ENCODE measurements at places on chromosomes 11 and 22.

- no peak for DNase-seq
Observed at GRCh38 chr11:120928627-120929026, 95.3 kb upstream of the TBCEL start.

- DNase-seq: no peak
Observed at GRCh38 chr11:128819198-128819597, 47.9 kb downstream of the KCNJ1 start.

- no peak for DNase-seq
Observed at GRCh38 chr11:12668166-12668565, 6.1 kb upstream of the TEAD1 start.

GRCh38 chr22:21766691-21767462 is 31.3 kb upstream of the YPEL1 start:
- no peak for DNase-seq

DNA sequence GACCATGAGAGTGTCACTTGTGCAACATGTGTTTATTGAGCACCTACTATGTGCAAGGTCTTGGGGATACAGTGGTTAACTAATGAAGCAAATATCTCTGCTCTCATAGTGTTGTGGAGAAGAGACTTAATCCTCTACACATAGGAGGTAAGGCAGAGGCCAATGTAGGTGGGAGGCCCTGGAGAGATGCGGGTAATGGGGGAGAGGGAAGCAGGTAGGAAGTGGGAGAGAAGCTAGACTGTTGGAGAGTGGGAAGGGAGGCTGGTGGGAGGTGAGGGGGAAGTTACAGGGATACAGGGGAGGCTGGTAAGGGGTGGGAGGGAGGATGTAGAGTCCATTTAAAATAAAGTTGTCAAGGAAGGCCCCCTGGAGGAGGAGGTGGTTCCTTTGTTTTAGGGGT is 240.0 kb downstream of the MIAT start:
- DNase-seq: no peak

- no peak for DNase-seq
Observed at GRCh38 chr11:67442504-67443404, 522 bp downstream of the CORO1B start.

GRCh38 chr11:14376920-14377319 is 17.9 kb upstream of the RRAS2 start:
- DNase-seq: no peak

GRCh38 chr11:134200688-134201087 is 23.1 kb downstream of the NCAPD3 start:
- DNase-seq: no peak

- DNase-seq: no peak
Observed at GRCh38 chr11:10275714-10276113, 18.3 kb downstream of the SBF2 start.

DNA sequence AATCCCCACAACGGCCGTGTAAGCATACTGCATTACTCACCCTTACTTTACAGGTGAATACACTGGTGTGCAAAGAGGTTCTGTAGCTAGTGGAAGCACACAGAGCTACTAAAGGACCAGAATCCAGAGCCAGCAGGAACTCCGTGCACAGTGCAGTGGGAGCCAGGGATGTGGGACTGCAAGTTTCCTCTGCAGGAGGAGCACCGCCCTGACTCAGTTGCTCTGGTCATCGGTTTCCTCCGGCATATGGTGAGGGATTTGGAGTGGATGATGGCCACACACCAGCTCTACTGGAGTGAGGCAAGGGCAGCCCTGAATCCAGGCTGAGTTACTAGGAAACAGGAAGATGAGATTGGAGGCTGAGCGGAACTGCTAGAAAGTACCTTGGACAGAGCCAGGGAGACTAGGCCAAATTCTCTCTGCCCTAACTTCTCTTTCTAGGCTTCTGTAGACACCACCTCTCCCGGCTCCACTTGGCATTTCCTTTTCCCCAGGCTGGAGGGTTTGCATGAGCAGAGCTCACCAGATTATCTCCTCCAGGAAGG is 18.2 kb upstream of the C22orf42 start:
- no peak for DNase-seq

GRCh38 chr22:30861131-30861530 is 107.4 kb downstream of the MORC2 start:
- no peak for DNase-seq

- DNase-seq: no peak
Observed at GRCh38 chr22:47379037-47379436, 616.6 kb downstream of the TBC1D22A start.

DNA sequence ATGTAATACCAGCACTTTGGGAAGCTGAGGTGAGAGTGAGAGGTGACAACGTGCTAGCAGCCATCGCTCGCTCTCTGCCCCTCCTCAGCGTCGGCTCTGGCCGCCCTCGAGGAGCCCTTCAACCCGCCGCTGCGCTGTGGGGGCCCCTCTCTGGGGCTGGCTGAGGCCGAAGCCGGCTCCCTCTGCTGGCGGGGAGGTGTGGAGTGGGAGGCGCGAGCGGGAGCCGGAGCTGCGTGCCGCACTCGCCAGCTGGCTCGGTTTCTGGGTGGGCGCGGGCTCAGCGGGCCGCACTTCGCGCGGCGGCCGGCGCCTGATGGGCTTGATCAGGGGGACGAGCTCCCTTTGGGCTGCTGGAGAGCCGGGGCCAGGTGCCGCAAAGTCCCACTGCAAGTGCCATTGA is 98.9 kb upstream of the UBASH3B start:
- no peak for DNase-seq

DNA sequence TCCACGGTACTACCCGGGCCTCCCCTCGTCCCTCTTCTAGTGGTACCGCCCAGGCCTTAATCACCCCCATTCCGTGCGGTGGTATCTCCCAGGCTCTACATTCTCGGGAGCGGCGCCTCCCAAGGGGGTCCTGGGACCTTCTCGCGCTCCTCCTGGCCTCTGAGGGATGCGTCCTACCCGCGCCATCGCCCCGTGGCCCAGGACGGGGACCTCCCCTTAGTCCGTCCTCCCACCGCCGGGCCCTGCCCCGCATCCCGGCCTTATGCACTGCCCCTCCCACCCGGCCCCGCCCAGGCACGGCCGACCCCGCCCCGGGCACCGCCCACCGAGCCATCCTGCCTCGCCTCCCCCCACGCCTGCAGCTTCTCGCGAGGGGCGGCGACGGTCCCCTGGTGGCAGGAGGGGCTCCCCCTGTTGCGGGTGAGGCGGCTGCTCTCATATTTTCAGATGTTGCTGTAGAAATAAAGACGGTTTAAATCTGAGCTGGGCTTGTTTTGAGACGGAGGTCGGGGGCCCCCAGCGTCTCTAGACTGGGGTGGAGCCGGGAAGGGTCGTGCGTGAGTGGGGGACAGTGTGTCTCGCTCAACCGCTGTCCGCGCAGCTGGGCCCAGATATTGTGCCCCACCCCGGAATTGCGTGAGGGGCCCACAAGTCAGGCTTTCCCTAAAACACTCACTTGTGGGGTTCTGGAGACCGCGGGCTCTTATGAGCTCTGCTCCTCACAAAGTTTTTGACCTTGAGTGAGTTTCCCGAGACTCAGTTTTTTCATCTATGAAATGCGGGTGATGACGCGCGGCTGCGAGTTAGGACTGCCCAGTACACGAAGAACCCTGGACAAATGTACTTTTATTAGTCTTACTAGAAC is 828 bp upstream of the RAB1B start:
- DNase-seq: peak; percentile 83

DNA sequence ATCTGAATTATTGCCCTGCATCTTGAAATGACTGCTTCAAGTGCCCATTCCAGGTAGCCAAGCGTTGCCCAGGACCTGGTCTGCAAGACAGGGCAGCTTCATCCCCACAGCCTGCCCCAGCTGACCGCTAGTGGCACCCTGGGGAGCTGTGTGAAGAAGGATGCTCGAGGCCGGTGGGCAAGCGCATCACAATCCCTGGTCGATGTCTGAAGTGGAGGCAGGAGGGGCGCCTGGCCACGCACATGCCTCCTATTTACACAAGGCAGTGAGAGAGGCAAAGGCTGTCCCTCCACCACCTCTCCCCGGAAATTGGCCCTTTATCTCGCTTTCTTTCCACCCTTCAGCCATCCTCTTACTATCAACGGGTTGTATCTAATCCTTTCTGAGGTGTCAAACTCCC is 28.1 kb upstream of the PHF21A start:
- DNase-seq: no peak

DNA sequence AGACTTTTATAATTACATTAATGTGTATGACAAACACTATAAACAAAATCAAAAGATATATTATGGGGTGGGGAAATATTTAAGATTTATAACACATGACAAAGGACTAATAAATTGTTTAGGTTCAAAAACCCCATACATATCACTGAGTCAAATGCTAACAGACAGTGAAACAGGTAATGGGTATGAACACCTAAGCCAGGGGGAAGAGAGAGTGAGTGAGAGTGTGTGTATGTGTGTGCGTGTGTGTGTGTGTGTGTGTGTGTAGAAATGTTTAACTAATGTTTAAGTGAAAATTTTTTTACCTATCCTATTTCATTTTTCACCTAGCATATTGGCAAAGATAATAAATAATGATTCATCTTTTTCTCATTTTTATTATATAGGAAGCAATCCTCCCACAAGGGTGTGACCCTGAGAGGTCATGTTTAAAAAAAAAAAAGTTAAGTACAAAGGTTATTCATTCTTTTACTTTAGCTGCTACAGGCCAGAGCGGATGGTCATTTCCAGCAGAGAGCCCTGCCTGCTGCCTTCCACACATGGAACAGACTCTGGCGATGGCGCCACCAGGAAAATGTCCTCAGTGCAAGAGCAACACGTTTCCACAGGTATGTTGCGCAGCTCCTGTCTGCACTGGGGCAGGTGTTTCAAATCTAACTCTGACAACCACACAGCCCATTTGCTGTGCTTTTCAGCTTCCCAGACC is 72.9 kb downstream of the PISD start:
- no peak for DNase-seq

All from NCI-H1436 (cell line).